ENCODE measurements at places on chromosomes 1 and 21.

DNA sequence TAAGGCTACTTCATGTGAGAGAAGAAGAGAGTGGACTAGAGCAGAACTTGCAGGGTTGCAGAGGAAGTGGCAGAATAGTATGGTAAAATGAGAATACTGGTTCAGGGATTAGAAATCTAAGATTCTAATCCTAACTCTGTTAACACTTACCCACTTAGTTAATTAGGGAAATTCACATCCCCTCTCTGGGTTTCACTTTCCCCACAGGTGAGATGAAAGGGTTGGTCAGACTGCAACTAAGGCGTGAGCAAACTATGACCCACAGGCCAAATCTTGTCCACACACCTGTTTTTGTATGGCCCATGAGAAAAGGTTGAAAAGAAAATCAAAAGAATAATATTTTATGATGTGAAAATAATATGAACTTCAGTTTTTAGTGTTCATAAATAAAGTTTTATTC, 117.5 kb downstream of the MACF1 start:
- DNase-seq = no peak

- DNase-seq = no peak
These were observed 35.8 kb downstream of the HHAT start for GRCh38 chr1:210364479-210364878.

DNA sequence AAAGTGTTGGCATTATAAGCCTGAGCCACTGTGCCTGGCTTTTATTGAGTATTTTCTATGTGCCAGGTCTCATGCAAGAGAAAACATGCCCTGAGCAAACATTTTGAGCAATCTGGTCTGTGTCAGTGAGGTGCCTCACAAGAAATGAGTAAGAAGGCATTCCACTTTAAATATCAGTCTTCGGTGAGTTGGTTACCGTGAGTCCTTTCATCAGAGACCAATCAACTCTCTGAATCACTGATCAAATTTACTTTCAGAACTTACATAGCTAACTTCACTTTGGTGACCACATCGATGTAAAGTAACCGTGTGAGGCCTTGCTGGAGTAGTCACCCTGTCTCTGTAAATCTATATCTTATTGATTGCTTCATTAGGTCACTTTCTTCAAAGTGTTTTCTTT, 14.3 kb upstream of the DDX59 start:
- no peak for DNase-seq

GRCh38 chr1:201916649-201917249, 28.1 kb downstream of the SHISA4 start:
- no peak for DNase-seq

DNA sequence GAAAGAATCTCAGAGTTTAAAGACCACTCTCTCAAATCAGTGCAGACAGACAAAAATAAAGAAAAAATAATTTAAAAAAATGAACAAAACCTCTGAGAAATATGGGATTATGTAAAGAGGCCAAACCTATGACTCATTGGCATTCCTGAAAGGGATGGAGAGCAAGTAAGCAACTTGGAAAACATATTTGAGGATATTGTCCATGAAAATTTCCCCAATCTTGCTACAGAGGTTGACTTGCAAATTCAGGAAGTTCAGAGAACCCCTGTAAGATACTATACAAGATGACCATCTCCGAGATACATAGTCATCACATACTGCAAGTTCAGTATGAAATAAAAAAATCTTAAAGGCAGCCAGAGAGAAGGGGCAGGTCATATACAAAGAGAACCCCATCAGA, 43.7 kb upstream of the IVNS1ABP start:
- DNase-seq = no peak

DNA sequence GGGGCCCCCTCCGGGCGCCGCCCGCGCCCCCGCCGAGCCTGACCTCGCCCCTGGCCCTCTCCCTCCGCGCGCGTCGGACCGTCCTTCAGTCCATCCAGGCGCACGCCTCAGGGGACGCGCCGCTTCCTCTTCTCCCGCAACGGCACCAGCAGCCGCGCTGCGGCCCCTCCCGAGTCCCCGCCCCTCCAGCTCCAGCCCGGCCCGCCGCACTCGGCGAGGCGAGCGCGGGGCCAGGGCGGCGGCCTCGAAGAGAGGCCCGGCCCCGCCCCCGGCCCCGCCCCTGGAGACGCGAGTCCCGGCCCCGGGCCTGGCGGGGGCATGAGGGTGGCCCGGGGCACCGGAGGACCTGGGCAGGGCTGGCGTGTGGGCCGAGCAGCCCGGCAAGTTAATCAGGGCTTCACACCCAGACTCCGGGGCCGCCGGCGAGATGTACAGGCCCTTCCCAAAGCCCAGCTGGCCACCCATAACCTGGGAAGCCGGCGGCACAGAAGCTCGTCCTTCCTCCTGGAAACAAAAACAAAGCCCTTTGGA, at the start of gene IGSF3:
TSS of gene IGSF3 (minus strand) at position 159 of the 531 bp plus-strand sequence. CDS start 1,407 bp downstream, outside the sequence.
- DNase-seq = no peak

DNA sequence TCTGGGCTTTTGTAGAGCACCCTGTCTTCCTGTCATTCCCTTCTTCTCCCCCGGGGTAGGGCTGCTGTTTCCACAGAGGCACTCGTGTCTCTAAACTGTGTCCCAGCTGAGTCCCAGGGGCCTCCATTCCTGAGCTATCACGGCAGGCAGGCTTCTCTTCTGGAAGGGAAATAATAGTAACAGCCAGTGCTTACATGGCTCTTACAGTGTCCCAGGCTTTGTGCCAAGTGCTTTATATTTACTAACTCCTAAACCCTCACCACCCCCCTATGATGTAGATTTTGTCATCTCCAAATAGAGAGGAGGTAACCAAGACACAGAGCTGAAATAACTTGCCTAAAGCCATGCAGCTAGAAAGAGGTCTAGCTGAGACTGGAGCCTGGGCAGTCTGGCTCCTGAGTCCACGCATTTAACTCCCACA, 1.4 kb upstream of the CELF3 start:
- DNase-seq = no peak

All from cerebellar nuclear complex (tissue), 1 donor.